Activated T-cell treated with anti-CD3 and anti-CD28 coated beads, Interleukin-2, amount 50 U/mL, for 72 hours (primary cell): ENCODE measurements at places on chromosomes 4 and X.
A peak's percentile ranks its signal among the peaks of the same experiment; 100 is the strongest.

- DNase-seq, result no peak
Observed at GRCh38 chrX:129318375-129318774, 204.9 kb downstream of the SMARCA1 start.

DNA sequence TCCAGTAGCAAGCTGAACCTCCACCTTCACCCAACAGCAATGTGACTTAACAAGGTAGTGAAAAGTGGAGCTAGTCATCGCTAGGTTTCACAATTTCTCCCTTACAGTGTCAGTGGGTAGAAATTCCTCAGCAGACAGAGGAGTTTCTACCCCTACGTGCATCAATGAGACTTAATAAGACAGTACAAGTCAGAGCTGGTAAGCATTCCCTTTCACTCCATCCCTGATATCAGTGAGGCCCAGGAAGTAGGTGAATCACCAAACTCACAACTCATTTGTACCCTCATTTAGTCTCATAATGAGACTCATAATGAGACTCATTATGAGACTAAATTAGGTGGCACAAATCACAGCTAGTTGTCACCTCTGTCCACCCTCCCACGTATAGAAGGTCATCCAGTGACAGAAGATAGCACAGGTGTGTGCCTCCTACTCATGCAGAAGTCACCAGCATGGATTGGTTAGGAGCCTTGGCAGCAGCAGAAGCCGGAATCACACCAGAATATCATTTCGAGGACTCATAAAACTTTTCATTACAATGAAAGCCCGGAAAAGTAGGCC, 50.8 kb upstream of the NUDT10 start:
- no peak for DNase-seq

GRCh38 chr4:183508697-183509335, 4.0 kb downstream of the ING2 start:
- no peak for DNase-seq

DNA sequence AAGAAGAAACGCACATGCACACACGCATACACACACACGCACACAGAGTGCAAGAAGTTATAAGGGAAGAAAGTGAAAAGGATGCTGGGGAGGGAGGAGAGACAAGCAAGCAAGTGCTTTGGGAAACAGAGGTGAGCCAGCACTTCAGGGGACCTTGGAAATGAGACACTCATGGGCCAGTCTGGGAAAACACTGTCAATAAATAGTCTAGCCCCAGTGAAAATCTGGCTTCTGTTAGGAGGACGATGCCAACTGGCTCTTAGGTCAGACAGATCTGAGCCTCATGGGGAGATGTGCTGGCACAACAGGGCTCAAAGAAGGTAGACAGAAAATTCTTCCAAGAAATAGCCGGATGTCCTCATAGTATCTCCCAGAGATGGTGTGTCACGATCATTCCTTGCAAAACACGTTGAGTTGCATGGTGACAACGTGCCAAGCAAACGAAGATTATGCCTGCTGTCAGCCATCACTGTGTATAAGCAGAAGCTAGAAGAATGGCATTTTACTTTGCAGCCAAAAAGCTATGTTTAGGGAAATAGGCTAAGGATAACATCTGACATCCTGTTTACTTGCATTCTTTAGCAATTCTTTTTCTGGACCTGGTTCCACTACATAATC, 557 bp upstream of the ARHGEF6 start:
- DNase-seq, result no peak

- no peak for DNase-seq
Observed at GRCh38 chr4:78568640-78569305, 17.2 kb downstream of the ANXA3 start.

DNA sequence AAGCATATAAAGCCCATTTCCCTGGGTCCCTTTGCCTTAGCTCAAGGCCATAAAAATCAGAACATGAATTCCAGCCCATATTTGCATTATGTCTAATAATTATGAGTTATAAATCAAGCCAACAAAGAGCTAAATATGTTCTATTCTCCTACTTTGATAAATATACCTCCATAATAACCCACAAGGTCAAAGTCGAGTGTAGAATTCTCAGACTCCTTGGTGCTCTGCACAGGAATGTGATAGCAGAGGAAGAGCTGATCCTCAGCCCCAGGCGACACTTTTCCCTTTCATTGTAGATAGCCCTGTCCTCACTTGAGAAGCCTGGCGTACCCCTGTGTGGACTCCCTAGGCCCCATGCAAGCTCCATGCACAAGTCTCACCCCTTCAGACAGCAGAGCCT, 85.6 kb downstream of the CASP3 start:
- DNase-seq, result no peak

DNA sequence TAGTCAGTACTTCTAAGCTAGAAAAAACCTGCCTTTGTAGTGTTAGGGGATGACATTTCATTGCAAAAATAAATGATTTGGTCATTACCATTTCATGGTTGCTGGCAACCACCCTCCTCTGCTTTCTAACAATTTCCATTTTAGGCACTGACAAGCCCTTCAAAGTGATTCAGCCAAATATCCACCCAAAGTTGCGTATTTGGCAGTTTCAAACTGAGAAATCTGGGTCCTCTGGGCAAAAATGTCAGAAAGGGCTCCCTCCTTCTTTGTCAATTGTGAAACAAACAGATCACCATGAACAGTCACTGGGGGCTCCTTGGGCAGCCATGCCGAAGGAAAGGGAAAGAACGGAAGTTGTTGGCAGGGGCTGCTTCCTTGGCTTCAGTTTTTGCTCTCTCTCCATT, 33.0 kb downstream of the PLAC1 start:
- DNase-seq, result peak; percentile 20

GRCh38 chr4:109441862-109442458, 8.3 kb downstream of the SEC24B start:
- no peak for DNase-seq
